Fibroblast of the conjunctiva (primary cell): ENCODE measurements at places on chromosomes 6 and 20.

DNA sequence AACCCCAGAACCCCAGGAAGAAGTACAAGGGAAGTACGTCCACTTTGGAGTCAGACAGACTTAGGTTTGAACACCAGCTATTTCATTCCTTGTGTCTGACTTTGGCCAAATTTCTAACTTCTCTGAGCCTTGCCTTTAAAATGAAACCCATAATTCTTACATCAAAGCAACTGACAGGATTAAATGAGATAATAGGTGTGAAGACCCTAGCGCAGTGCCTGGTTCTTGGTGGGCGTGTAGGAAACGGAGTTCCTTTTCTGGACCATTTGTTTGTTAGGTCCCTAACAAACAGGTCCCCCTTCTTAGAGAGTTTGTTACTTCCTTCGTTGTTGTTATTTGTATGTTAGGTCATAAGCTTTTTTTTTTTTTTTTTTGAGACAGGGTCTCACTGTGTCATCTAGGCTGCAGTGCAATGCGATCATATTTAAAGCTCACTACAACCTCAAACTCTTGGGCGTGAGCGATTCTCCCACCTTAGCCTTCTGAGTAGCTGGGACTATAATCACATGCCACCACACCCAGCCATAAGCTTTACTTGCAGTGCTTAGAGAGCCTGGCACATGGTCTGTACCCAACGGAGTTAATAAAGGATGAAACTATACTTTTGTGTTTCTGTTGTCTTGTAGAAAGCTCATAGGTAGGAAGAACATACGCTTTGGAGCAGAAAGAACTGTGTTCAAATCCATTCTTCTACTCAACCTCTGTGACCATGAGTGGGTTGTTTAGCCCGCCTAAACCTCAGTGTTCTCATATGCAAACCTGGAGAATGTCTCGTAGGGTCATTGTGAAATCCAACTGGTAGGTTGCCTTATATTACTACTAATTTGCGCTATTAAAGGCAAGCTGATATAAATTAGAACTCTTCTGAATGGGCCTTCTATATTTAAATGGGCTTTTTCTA lies 21.8 kb upstream of the MROH8 start:
- DNase-seq: no peak

GRCh38 chr6:14743474-14744211 lies 502.2 kb upstream of the JARID2 start:
- DNase-seq: peak; percentile 89

GRCh38 chr20:25272223-25273000 lies 24.5 kb downstream of the PYGB start:
- no peak for DNase-seq

GRCh38 chr20:62617711-62618483 lies 24.4 kb upstream of the SLCO4A1 start:
- DNase-seq: no peak

DNA sequence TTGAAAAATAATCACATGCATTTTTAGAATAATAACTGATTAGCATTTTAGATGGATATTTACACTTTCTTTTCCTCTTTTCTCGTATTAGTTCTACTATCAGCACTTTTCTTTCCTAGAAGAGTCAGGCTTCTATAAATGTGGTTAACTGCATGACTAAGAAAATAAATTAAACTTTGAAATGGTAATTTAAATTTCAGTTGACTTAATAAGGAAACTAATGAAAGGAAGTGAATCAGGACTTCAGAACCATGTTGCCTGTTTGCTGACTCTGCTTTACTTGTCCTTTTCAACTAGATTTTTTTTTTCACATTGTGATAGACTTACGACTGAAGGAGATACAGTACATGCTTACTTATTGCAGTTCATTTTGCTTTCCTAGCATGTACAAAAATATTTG lies 1258.2 kb upstream of the EYS start:
- no peak for DNase-seq
